Foreskin fibroblast (primary cell): ENCODE measurements at places on chromosomes 2 and 18.

DNA sequence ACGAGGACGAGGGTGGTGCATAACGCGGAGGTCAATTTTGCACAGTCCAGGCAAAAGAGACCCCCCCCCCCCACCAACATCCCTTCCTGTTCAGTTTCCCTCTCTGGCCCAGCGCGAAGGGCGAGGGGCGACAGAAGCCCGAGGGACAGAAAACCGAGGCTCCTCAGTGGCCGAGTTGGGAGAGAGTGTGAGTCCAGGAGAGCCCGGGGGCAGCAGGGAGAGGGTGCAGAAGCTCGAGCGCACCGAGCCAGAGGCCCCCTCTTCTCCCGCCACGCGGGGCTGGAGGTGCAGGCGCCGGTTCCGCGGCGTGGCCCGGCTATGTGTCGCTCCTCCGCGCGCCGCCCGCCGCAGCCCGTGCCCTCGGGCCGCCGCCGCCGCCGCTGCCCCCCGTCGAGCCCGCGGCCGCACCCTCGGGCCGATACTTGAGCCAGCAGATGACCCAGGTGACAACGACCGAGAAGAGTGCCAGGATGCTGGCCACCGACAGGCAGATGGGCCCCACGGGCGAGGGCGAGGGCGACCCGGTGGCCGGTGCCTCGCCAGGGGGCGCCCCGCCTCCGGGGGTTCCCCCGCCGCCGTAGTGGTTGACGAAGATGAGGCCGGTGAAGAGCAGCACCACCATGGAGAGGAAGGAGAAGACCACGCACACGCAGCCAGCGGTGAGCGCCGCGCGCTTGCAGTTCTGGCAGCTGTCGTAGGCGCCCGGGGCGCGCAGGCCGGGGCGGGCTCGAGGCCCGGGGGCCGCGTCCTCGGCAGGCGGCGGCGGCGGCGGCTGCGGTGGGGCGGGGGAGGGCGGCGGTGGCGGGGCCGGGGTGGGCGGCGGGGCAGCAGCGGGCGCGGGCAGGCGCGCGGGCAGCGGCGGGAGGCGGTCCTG lies 20.2 kb upstream of the PAX3 start:
- DNase-seq, result peak; percentile 32

- DNase-seq, result peak; percentile 45
Observed at GRCh38 chr2:231900486-231900942, 25.7 kb downstream of the NPPC start.

DNA sequence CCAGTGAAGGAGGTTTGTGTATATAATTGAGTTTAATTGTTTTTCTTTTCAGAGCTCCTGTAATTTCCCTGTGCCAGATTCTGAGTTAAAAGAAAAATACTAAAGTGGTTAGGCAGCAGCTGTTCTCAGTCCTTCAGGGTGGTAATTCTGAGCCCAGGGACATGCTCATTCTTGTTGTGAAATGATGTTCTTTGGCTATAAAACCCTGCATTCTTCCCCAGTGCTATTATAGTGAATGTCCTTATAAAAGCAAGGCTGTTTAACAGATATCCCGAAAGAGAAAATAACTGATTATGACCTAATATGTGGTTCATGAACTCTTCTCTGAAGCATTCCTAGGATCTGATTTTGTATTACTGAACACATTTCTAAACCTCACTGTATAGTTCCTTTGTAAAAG lies 34.0 kb downstream of the ADAM23 start:
- DNase-seq, result peak; percentile 47

DNA sequence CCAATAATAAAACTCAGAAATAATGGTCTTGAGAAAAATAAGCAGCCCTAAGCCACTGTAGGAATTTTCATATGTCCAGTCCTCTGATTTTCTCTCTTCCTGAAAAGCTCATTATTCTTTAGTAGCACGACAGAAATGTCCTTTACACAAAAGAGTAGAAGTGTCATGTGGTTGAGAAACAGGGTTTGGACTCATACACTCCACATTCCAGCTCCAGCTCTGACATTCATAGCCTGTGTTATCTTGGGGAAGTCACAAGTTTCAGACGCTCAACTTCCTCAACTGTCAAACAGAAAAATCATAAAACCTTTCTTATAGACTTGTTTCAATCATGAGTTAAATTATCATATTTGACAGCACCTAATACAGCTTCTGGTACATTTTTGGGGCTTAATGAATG lies 511.5 kb downstream of the TNS1 start:
- no peak for DNase-seq

GRCh38 chr2:109206569-109207146 lies 77.7 kb downstream of the SH3RF3 start:
- DNase-seq, result no peak

- no peak for DNase-seq
Observed at GRCh38 chr2:23631389-23631788, 246.4 kb downstream of the KLHL29 start.

DNA sequence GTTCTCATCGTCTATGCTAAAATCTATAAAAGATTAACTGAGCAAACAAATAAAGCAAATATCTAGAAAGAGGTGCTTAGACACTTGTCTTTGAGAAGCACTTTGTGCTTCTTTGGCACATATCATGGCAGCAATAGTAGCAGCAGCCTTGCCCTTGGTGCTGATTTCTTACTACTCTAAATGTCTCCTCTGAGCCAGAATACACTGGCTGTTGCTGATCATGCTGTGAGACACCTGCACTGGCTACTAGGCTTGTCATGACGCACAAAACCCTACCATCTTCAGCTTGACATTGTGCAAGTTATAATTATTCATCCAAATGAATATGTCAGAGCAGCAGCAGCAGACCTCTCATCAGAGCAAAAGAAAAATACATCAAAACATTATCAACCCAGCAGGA lies 46.7 kb downstream of the FANCL start:
- DNase-seq, result no peak

GRCh38 chr2:170714381-170715061 lies 616 bp upstream of the SP5 start:
- DNase-seq, result peak; percentile 33

GRCh38 chr18:13420969-13421686 lies 202.6 kb downstream of the LDLRAD4 start:
- DNase-seq, result no peak

GRCh38 chr2:114797942-114798341 lies 355.5 kb downstream of the DPP10 start:
- no peak for DNase-seq

- no peak for DNase-seq
Observed at GRCh38 chr2:98297817-98298682, 48.2 kb upstream of the CNGA3 start.

- DNase-seq, result no peak
Observed at GRCh38 chr2:198701481-198701880, 756.3 kb downstream of the SATB2 start.

DNA sequence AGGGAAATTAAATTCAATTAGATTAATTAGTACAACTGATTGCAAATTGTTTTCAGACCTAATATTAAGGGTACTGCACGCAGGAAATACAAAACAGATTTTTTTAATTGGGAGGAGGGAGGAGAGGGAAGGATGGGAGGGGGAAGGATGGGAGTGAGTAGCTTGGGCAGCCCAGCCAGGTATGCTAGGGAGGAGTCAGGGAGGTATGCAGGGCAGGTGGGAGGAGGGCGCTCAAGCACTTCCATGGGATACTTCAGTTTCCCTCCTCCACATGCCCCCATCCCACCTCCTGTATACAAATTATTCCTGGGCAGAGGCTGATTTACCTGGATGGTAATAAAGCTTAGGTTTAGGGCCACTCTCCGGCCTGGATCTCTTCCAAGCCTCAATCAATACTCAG lies 76.6 kb upstream of the CAPN13 start:
- no peak for DNase-seq

DNA sequence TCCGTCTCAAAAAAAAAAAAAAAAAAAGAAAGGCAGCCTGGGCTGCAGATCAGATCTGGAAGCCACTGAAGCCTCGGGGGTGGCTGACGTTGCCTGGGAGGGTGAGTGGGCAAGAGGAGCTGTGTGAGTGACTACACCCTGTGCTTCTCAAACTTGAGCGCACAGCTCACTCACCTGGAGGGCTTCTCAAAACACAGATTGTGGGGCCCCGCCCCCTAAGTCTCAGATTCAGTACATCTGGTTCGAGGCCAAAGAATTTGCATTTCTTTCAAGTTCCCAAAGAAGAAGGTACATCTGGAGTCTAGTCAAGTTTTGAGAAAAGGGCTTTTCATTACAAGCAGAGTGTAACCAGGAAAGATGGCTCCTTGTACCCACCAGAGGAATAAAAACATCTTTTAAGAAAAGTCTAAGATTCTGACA lies 97.7 kb upstream of the CAB39 start:
- DNase-seq, result no peak

DNA sequence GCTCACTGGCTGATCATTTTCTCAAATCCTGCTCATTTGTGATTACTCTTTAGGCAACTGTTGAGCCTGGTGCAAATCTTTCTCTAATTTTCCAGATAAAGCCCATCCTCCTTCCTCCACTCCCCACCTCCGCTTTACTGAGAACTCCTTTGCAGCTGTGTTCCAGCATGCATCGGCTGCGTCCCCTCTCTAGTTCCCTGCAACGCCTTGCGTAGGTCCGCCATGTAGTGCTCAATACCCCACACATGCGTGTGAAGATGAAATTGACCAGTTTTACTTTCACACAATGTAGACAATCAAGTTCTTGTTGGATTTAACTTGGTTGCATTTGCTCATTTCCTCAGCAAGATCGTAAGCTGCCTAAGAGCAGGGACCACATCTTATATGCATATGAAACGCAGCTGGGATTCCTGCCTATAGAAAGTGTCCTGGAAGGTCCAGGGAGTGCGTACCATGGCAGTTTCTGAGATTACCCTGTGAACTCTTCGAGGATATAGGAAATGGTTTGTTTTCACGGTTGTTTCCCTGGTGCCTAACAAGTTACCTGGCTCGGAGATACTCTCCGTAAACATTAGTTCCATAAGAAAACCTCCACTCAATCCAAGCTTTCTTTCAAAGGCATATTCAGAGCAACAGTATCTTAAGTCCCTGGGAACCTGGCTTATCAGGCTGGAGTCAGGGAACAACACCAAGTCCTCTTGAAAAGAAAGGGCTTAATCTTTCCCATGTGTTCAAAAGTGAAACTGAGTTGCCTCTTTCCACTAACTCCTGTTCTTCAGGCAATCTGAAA lies 766.4 kb upstream of the ID2 start:
- peak; percentile 70 for DNase-seq

DNA sequence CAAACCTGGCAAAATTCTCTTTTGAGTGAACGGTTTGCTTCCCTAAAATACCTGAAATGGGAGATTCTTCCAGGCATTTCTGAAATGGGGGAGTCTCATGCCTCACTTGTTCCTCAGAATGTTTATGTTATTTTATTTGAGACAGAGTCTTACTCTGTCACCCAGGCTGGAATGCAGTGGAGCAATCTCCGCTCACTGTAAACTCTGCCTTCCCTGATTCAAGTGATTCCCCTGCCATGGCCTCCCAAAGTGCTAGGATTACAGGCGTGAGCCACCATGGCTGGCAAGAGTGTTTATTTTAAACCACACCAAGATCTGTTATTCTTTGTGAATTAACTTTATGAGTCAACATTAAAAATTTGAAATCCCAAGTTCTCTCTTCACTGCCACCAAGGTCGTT lies 6.4 kb upstream of the FHL2 start:
- DNase-seq, result peak; percentile 80

DNA sequence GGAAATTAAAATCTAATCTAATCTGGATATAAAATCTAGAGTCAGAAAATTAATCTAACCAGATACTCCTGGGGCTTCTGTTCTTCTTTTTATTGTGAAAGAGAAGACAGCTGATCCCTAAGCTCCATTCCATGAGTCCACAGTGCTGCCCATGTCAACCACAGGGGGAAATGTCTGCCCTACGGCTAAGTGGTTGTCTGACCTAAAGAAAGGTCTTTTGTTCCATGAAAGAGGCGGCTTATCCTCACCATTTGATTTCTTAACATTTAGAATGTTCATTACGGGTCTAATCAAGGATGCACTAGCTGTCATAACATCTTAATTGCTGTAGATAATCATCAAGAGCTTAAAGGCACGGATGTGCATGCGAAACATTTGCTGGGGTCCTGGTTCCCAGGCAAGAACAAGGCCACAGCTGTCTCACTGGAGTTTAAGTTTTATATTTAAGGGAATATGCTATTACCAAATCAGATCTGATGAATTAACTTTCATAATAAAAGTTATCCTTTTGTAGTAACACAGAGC lies 162.6 kb downstream of the PAX3 start:
- no peak for DNase-seq

DNA sequence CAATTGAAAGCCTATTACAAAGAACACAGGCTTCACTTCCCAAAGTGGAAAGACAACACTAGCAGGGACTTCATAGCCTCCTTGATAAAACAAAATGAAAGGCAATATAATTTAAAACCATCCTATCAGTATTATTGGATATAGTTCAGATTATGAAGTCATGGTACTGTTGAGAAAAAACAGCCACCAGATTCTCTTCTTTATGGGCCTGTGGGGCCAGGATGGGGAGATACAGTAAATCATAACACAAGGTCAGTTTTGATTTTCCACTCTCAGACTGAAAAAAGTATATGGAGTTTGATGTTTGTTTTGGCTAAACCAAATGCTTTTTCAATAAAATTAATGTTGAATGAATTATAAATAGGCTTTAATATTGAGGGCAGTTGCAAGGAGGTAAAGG lies 129.1 kb downstream of the BCL2L11 start:
- DNase-seq, result no peak

GRCh38 chr2:204628926-204629712 lies 83.8 kb downstream of the PARD3B start:
- DNase-seq, result peak; percentile 22

DNA sequence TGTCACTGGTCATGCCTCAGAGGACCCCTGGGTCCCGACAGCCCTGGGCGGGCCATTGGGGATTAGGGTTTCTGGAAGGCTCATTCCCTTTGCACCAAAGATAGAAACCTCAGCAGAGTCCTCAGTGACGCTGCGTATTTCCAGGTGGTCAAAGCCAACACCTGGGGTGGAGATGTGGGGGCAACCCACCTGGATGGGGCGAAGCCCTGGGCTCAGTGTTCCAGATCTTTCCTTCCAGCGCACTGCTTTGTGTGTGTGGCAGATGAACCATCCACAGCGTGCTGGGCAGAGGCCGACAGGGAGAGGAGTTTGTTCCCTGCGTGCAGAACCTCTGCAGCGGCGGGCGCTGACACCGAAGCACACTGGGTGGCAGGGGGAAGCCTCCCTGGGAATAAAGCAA lies 143.9 kb downstream of the CTIF start:
- no peak for DNase-seq

DNA sequence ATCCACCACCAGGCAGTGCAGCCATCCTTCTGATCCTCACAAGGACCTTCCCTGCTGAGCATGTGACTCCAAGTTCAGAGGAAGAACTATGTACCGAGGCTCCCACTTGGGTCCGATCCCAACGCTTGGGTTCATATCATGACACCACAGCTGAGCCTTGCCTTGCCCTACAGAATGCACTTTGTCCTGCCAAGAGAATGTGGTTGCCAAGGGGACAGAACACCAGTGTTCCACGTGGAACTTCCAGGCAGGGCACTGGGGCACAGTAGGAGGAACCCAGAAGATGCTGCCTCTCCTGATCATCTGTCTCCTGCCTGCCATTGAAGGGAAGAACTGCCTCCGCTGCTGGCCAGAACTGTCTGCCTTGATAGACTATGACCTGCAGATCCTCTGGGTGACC lies at the start of gene TEX51:
Gene TEX51, plus strand, starts transcription at position 255 of the 400 bp plus-strand sequence. Its CDS starts 29 bp downstream, at position 284.
- DNase-seq, result no peak

DNA sequence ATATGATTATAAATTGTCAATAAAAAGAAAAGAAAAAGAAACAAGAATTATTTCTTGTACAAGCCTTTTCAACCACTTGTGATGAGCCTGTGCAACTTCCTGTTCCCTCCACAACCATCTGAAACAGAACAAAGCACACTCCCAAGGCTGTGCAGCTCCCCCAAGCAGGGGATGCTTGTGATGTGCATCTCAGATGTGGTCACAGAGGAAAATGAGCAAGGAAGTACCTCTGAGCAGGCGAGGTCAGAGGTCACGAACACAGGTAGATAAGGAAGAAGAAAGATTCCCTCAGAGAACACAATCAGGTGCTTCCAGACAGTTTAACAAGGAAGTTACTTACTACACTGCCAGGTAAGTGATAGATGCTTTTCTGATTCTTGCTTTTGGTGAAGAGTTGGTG lies 274.8 kb upstream of the SLC39A10 start:
- no peak for DNase-seq
